ENCODE measurements at places on chromosomes 1 and 21. TPM values are rescaled to one million over a fixed set of nuclear protein-coding genes. Genes with fewer than 3 reads are reported as not detected.

The FHAD1 gene
- total RNA-seq: 25.9 TPM

- peaks cover 10% of the 10 kb centered on the region for H3K4me1 ChIP-seq
- no peaks in the 10 kb centered on the region for H3K36me3 ChIP-seq
Observed at GRCh38 chr1:31643976-31644559, 608 bp downstream of the PEF1 start.

The PTPN22 gene
- 7.0 TPM for total RNA-seq

GRCh38 chr1:158285756-158286241 is 3.9 kb upstream of the CD1C start:
- H3K4me1 ChIP-seq: no peaks in the 10 kb centered on the region
- H3K27me3 ChIP-seq: no peaks in the 10 kb centered on the region
- no peak overlapping the region for H3K4me3 ChIP-seq
- H3K36me3 ChIP-seq: no peaks in the 10 kb centered on the region
- peak; percentile 9 for DNase-seq

The KRTAP19-3 gene
- not detected for total RNA-seq

All from lung (tissue), 17 donors.